ENCODE measurements at places on chromosomes 1 and 21.

- no peak for DNase-seq
Measured at GRCh38 chr1:84502927-84503326, 3.3 kb upstream of the SPATA1 start.

DNA sequence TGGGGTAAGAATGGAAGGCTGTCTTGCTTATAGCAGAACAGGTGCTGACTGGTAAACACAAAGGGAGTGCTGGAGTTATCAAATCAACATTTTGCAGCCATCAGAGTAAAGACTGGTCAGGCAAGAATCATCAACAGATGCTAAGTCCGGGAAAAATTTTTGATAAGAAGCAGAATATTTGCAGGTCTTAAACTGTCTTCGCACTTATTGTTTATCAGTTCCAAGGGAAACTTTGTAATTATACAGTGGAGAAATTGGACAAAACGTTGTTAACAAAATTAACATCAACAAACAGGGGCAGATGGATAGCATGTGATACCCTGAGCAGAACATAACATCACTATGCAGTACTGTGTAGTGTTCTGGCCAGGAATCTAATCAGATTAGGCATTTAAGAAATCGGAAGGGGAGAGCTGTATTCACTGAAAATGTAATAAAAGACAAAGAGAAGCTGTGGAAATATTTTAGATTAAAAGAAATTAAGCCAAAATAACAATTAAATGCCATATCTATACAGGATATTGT is 127.1 kb downstream of the DAB1 start:
- no peak for DNase-seq

DNA sequence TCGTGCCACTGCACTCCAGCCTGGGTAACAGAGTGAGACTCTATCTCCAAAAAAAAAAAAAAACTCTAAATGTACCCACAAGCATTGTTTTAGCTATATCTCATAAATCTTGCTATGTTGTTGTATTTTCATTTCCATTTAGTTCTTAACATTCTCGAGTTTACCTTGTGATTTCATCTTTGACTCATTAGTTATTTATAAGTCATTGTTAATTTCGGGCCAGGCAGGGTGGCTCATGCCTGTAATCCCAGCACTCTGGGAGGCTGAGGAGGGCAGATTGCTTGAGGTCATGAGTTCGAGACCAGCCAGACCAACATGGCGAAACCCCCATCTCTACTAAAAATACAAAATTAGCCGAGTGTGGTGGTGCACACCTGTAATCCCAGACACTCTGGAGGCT is 11.7 kb downstream of the HES2 start:
- DNase-seq = no peak

DNA sequence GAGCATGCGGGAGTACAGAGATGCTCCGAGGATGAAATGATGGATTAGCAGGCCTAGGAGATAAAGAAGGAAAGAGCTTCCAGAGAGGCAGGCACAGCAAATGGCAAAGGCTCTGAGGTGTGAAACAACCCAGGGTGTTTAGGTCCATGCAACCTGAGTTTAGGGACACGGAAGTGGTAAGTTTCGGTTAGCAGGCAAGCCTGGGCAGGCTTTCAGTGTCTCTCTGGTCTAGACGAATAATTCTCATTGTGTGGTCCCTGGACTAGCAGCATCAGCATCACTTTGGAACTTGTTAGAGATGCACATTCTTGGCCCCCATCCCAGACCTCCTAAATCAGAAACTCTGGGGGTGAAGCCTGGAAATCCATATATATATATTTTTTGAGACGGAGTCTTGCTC is 18.6 kb downstream of the NKAIN1 start:
- no peak for DNase-seq

- no peak for DNase-seq
Measured at GRCh38 chr1:246067432-246068216, 439.5 kb downstream of the SMYD3 start.

- no peak for DNase-seq
Measured at GRCh38 chr1:66175581-66175980, 358.4 kb upstream of the SGIP1 start.

GRCh38 chr21:46154955-46155513 is 345 bp downstream of the FTCD start:
- DNase-seq = no peak

DNA sequence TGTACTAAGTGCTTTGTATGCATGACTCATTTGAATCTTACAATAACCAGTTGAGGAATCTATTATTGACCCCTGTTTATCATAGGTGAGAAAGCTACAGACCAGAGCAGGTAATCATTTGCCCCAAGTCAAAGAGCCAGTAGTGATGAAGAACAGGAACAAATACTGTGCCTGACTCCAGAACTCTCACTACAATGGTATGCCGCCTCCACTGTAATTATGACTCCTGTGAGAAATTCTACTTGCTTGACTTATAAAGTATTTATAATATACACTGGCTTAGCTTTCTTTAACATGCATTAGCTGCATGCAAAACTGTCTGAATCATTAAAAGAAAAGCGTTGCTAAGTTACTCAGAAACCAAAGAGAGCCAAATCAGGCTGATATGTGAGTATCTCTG is 92.6 kb downstream of the ZNF281 start:
- DNase-seq = no peak

DNA sequence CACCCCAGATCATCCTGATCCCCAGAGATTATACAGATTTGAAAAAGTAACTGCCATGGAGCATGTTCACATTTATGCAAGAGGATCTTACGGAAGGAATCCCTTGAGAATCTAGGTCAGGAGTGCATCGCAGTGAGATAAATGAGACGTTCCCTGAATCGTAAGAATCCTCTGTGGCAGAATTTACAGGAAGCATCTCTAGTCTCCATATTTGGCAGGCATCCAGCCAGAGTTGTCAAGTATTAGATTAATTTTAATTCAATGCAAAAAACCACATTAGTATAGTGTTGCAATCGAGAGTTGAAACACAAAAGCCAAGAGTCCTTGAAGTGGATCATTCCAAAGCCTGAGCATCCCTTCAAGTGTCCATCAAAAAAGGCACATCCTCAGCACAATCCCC is 100.8 kb downstream of the RRAGC start:
- no peak for DNase-seq

GRCh38 chr1:248853663-248854375 is 5.1 kb downstream of the ZNF692 start:
- DNase-seq = no peak

DNA sequence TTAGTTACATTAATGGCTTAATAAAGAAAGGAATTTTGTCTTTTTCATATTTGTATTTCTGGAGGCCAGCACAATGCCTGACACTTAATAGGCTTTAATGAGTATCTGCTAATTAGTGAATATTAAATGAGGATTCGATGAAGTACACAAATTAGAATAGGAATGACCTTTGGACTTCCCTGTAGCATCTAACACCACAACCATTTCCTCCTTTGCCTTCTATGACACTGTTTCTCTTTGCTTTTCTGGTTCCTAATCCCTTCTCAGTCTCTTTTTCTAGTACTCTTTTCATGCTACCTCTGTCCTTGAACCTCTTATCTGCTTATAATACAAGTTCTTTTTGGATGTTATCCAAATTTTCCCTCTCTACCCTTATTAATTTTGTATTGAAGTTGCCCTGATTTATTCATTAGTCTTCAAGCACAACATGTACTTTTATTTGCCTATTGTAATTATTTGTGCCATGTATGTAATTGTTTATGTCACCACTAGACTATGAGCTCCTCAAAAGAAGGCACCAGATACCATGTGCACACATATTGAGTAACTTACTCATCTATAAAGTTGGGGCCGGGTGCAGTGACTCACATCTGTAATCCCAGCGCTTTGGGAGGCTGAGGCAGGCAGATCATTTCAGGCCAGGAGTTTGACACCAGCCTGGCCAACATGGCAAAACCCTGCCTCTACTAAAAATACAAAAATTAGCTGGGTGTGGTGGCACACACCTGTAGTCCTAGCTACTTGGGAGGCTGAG is 23.8 kb downstream of the RPS27 start:
- DNase-seq = no peak

GRCh38 chr1:177443003-177443402 is 272.2 kb downstream of the BRINP2 start:
- no peak for DNase-seq

DNA sequence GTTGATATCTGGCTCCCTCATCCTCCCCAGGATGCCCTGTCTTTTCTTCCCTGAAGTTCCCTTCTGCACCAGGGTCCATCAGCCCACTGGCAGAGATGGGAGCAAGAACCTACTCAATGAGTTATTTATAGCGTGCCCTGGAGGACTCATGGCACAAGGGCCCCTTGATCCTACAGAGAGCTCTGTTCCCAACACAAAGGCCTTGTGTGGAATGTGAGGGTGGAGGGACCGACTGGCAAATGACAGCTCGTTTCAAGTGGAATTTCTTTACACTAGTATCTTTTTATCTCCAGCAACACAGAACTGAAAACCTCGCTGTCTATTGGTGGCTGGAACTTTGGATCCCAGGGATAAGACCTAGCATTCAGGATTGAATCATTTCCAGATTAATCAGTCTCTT is 22.4 kb downstream of the CHI3L2 start:
- no peak for DNase-seq

DNA sequence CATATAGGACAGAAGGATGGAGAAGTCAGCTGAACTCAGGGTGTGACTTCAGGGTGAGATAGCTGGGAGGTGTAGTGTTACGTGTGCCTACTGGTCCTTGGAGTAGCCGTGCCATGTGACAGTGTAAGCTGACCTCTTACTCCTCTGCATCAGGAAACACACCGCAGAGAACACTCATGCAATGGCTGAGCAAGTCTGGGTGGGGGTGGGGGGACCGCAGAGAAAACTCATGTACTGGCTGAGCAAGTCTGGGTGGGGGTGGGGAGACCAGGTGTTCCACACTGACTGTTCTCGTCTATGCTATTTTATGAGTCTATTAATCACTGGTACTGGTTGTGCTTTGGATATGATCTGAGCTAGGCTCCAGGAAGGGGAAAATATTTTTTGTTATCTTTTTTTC is 233.1 kb downstream of the PAPPA2 start:
- DNase-seq = no peak

DNA sequence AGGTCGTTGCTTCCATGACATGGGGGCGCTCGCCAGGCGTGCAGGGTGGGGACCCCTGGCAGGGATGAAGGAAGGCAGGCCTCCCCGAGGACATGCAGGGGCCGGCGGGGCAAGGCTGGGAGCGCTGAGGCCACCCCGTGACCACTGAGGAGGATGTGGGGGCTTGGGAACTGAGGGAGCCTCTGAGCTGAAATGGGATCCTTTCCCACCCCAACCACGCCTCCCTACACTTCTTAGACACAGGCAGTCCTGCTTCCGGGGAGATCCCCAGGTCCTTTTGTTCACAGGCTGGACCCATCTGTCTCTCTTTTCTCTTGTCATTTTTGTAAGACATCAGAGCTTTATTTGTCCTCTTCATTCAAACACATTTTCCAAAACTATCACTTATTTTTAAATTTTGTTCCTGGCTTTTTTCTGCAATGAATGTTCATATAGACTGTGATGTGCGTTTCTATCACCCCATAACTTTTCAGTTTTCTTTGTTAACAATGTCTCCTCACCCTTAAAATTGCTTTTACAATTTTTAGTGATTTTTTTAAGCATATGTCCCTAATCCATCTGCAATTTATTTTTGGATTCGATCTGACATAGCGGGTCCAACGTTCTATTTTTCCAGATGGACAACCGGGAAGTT is 156.7 kb upstream of the BACE2 start:
- no peak for DNase-seq

GRCh38 chr1:44407430-44408211 is 2.6 kb downstream of the RNF220 start:
- DNase-seq = no peak

DNA sequence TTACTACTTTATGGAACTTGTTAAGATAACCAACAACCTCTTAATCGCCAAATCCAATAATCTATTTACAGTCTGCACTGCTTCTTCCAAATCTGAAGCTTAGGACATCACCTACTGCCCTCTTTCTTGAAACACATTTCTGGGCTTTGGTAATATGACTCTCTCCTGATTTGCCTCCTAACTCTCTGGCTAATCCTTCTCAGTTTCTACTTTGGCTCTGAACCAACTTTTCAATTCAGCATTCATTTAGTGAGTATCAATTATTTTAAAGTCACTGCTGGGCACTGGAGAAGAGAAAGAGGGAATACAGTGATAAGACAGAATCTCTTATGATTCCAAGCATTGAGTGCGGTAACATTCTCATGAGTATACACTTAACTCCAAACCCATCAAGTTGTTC is 275.0 kb downstream of the AKT3 start:
- no peak for DNase-seq

GRCh38 chr1:214003233-214003632 is 15.5 kb downstream of the PROX1 start:
- no peak for DNase-seq

DNA sequence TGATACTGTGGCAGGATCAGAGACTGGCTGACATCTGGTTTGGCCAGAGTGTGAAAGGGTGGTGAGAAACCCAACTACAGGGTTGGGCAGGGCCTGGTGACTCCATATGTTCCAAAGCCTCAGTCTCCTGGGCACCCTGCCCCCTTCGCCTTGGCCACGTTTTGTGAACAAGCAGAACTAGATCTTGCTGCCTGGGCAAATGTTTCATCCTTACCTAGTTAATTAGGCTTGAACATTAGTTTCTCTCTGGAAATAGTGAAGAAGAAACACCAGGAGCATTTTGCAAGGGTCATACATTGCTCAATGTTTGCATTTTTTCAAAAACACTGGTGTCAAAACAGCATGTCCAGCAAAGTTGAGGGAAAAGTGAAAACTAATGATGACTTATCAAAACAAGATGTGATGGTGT is 60.5 kb downstream of the MAP3K7CL start:
- no peak for DNase-seq

- DNase-seq = no peak
Measured at GRCh38 chr1:86753700-86754099, 49.3 kb downstream of the SH3GLB1 start.

DNA sequence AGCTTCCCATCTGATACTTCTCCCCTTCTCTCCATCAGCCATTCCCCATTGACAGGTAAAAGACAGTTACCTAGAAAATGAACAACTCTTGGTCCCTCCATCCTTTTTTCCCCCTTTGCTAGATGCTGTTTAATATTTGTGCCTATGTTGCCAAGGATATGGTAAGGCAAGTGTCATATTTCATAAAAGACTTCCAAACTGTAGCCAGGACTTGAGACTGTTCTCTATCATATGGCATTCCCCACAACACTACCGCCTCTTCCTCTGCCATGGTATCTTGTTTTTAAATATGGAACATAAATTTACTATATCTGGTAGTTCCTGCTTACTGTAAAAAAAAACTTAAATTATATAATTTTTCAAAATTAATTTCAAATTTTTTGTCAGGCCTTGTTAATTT is 97.2 kb downstream of the PHTF1 start:
- DNase-seq = no peak

DNA sequence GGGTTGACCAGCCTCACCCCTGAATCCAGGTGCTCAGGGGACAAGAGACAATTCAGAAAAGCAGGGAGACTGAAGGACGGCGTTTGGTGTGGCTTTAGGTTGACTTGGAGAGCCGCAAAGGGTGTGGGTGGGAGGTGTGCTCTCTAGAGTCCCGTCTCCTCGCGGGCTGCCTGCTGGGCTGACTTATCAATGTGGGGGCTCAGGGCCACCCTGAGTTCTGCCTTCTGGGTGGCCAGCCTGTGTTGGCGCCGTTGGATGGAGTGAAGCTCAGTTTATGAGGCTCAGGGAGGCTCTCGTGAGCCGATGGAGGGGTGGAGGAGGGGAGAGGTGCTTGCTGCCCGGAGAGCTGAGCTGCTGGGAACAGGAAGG is 13.0 kb downstream of the GPR137B start:
- DNase-seq = no peak

GRCh38 chr1:239814306-239814881 is 277.3 kb upstream of the FMN2 start:
- no peak for DNase-seq

Data from NCI-H1048 (cell line).